H9 (cell line): ENCODE measurements at places on chromosomes 16 and 17. TPM values are rescaled to one million over a fixed set of nuclear protein-coding genes. Genes with fewer than 3 reads are reported as not detected.

DNA sequence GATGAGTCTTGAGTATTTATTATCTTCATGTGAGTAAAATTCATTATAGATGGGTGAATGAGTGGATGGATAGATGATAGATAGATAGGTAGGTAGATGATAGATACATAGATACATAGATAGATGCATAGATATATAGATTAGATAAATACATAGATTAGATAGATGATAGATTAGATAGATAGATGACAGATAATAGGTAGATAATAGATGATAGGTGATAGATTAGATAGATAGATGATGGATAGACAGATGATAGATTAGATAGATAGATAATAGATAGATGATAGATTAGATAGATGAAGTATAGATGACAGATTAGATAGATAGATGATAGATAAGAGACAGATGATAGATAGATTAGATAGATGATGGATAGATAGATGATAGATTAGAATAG lies 21.8 kb upstream of the WFIKKN2 start:
- DNase-seq = no peak

- no peak for DNase-seq
Observed at GRCh38 chr17:20982589-20983358, 60.0 kb downstream of the USP22 start.

DNA sequence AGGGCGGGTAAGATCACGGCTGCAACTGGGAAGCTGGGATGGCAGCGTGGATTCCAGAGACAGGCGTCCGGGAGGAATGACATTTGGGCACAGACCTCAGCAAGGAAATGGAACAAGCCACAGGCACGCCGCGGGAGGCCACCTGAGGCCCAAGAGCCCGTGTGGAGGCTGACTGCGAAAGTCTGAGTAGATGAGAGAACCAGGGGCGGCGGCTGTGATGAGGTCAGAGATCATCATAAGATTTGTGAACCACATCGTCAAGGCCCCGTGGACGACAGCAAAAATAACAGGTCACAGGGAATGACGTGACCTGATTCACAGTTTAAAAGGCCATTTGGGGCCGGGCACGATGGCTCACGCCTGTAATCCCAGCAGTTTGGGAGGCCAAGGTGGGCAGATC lies 48.2 kb downstream of the MRM3 start:
- no peak for DNase-seq

GRCh38 chr16:12366313-12366712 lies 389.8 kb downstream of the SNX29 start:
- DNase-seq = no peak

The ACSM5 gene
- total RNA-seq = not detected in 2 replicates

The CHP2 gene
- total RNA-seq = 1.1 and 1.4 TPM in 2 replicates

The GLTPD2 gene
- total RNA-seq = not detected in 2 replicates

The STAC2 gene
- 1.5 and 2.5 TPM in 2 replicates for total RNA-seq
